ENCODE measurements at places on chromosomes 2 and 18.

GRCh38 chr2:156452971-156453370 is 16.8 kb downstream of the GPD2 start:
- DNase-seq: no peak

GRCh38 chr2:235766278-235766677 is 272.4 kb downstream of the AGAP1 start:
- DNase-seq: peak; percentile 77

- no peak for DNase-seq
These were observed 39.6 kb downstream of the REV1 start for GRCh38 chr2:99450199-99450598.

- peak; percentile 43 for DNase-seq
These were observed 20.7 kb upstream of the MREG start for GRCh38 chr2:216034065-216034464.

- DNase-seq: no peak
These were observed 154.3 kb downstream of the TTC32 start for GRCh38 chr2:19747310-19748072.

DNA sequence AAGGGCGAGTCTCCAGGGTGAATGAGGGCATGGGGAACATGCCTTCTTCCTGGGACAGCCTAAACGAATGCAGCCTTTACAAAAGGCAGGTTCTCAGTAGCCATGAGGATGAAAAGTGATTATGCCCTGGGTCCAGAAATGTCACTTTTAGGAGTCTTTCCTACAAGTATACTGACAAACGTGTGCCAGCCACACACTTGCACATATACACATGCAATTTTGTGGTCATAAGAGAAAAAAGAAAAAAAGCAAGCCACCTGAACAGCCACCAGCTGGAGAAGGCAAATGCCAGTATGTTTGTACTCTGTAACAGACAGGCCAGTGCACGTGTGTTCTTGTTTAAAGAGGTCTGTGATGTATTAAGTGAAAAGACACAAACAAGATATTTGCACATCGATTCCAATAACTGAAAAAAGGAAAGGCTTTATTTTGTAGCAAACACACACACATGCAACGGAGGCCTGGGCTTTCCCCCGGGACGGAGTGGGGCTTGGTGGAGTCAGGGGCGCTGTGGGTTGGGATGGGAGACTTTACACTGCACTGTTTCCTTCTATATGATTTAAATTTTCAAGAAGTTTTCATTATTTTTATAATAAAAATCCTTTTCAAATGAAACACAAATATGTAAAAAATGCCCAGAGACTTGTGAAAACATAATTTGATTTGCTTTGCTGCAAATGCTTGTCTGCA is 108.4 kb downstream of the FAM210A start:
- DNase-seq: no peak

GRCh38 chr2:208101716-208102631 is 22.4 kb downstream of the CRYGD start:
- DNase-seq: no peak

- DNase-seq: no peak
These were observed 144.1 kb downstream of the SMAD7 start for GRCh38 chr18:48806551-48807261.

DNA sequence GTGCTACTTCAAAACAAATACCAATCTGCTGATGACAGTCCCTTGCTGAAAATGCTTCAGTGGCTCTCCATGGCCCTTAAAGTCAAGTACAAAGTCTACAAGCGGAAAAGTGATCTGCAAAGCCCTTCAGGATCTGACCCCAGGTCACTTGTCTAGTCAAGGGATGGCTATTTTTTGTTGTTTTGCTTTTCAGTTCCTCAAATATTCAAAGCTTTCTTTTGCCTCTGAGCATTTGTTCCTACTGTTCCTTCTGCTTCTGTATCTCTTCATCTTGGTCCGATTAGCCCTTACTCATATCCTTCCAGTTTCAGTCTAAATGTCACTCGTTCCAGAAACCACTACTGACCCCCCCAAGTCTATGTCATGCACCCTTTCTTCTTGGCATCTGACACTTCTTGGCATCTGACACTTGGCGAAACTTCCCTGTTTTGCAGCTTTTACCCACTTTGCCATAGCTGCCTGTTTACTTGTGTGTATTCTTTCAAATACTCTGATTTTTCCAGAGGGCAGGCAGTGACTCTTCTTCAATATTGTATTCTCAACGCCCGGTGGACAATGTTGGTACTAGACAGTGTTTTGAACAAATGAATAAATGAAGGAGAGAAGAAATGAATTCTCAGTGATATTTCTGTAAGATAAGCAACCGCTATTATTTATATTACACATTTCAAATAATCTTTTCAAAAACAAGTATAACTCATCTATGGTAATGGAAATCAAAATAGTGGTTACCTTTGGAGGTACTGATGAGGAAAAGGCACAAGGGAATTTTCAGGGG is 175.9 kb upstream of the FN1 start:
- DNase-seq: no peak

DNA sequence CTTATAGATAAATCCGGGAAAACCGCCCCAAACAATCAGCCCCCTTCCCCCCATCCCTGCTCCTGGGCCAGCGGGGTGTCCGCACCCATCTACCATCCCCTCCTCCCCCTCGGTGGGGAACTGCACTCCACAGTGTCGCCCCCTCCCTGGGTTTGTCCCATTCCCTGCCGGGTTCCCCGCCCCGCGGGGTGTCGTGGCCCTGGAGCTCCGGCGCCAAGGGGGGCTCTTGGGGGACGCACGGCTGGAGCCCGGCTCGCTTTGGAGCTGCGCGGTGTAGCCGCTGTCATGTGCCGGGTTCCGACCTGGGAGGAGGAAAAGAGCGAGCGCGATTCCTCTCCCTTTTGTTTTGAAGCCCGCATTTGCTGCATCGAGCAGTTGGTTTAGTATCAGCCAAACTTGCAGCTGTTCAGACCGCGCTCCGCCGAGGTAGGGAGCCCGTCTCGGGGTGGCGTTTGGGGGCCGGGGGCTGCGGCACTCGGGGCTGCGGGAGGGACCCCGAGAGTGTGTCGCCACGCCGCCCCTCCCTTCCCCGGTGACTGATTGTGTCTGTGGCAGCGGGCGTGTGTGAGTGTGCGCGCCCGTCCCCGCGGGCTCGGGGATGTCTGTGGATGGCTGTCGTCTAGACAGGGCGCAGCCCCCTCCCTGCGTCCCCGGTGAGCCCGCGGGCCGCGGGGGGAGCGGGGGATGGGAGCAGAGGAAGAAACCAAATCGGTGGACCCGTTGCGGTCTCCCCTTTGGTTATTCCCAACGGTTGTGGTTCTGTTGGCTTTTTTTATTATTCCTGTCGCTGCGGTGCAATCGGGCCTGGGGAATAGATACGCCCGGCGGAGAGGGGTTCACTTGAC is 797 bp downstream of the CTIF start:
- DNase-seq: peak; percentile 31

- no peak for DNase-seq
These were observed 6.7 kb upstream of the SMARCAL1 start for GRCh38 chr2:216405588-216405987.

GRCh38 chr2:27922842-27923241 is 32.3 kb downstream of the BABAM2 start:
- DNase-seq: no peak

DNA sequence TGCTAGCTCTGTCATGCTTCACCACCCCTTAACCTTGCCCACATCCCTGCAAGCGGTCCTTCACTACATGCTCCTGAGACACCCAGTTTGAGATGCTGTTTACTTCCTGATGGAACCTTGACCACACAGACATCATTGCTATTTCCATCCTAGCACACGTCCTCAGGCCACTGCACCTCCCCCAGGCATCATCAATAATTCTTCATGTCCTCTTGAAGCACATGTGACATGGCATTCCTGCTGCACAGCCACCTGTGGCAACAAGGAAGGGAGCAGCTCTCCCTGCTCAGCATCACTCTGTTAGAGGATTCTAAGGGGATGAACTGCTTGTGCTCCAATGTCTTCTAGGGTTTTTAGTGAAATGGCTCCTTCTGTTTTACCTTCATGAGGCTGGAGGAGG is 26.1 kb upstream of the ST3GAL5 start:
- no peak for DNase-seq

- DNase-seq: no peak
These were observed 732.4 kb downstream of the RNF144A start for GRCh38 chr2:7649461-7650228.

GRCh38 chr2:105287692-105288091 is 41.8 kb downstream of the TGFBRAP1 start:
- DNase-seq: no peak

- DNase-seq: peak; percentile 76
These were observed 74.7 kb upstream of the ETAA1 start for GRCh38 chr2:67322353-67323001.

GRCh38 chr18:21452276-21452780 is 148.2 kb downstream of the ESCO1 start:
- no peak for DNase-seq

- DNase-seq: no peak
These were observed 142.5 kb upstream of the GATA6 start for GRCh38 chr18:22026889-22027288.

DNA sequence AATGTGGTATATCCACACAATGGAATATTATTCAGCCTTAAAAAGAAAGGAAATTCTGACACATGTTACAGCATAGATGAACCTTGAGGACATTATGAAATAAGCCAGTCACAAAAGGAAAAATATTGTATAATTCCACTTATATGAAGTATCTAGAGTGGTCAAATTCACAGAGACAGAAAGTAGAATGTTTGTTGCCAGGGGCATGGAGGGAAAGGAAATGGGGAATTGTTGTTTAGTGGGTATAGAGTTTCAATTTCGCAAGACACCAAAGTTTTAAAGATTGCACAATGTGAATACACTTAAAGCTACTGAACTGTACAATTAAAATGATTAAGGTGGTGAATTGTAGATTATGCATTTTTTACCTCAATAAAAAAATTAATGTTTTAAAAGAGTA is 92.9 kb downstream of the TXNL1 start:
- no peak for DNase-seq

- no peak for DNase-seq
These were observed 142.3 kb downstream of the SOX11 start for GRCh38 chr2:5834501-5834900.

GRCh38 chr2:63050334-63051041 is at the start of gene OTX1:
Gene OTX1 (plus strand): TSS chr2:63050830. CDS start chr2:63052991, 2,161 bp downstream.
- DNase-seq: peak; percentile 87

GRCh38 chr2:7567646-7568045 is 650.4 kb downstream of the RNF144A start:
- no peak for DNase-seq

- no peak for DNase-seq
These were observed 120.1 kb downstream of the CACNB4 start for GRCh38 chr2:151978709-151979108.

DNA sequence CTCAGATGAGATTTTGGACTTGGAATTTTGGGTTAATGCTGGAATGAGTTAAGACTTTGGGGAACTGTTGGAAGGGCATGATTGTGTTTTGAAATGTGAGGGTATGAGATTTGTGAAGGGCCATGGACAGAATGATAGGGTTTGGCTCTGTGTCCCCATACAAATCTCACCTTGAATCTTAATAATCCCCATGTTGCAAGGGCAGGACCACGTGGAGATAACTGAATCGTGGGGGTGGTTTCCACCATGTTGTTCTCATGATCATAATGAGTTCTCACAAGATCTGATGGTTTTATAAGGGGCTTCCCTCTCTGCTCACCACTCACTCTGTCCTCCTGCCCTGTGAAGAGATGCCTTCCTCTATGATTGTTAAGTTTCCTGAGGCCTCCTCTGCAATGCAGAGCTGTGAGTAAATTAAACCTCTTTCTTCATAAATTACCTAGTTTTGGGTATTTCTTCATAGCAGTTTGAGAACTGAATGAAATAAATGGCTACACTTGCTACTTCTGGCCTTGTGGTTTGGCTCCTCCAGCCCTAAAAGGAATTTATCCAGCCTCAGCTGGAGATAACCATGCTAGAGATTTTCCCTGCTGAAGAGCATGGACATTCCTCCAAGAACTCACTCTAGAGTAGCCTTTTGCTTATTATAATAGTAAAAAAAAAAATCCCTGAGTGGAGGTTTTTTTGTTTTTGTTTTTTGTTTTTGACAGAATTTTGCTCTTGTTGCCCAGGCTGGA is 144.3 kb upstream of the TFPI start:
- DNase-seq: no peak

GRCh38 chr2:130776550-130776949 is 21.2 kb downstream of the AMER3 start:
- no peak for DNase-seq

DNA sequence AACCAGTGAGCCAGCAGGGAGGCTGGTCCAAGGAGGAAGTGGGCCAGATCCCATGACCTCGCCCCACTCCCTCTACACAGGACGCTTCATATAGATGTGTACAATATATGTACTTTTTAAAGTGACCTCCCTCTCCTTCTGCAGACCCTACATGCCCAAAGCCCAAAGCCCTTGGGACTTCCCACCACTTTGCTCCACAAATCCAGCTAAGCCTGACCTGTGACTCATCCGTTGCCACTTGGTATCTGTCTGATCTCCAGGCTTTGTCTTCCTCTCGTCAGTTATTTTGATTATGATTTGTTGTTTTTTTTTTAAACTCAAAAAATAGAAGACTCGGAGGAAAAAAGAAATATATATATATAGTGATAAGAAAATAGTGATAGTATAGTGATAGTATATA is 470.8 kb downstream of the KCNJ3 start:
- no peak for DNase-seq

DNA sequence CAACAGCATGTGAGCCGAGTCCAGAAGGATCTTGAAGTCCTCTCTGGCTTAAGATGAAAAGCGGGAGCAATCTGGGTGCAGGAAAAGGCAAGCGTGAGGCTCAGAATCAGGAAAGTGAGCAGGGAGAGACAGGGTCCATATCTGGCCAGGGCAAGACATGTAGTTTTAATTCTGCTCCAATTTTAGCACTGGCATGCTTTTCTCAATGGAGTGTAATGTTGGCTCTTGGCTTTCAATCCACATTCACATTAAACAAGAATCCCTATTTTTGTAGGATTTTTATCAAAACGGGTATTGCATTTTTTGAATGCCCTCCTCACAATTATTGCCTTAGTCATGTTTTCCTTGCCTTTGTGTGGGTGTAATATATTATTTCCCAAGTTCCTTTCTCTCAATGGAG is 6.0 kb downstream of the SPATA3 start:
- DNase-seq: no peak

GRCh38 chr2:105488285-105488684 is 89.4 kb upstream of the FHL2 start:
- no peak for DNase-seq

GRCh38 chr2:186690786-186691185 is 3.1 kb upstream of the FAM171B start:
- no peak for DNase-seq

Measured in NCI-H446 (cell line).